Activated CD4-positive, alpha-beta T cell treated with anti-CD3 and anti-CD28 coated beads for 1 hour (primary cell): ENCODE measurements at places on chromosomes 1 and 21.

DNA sequence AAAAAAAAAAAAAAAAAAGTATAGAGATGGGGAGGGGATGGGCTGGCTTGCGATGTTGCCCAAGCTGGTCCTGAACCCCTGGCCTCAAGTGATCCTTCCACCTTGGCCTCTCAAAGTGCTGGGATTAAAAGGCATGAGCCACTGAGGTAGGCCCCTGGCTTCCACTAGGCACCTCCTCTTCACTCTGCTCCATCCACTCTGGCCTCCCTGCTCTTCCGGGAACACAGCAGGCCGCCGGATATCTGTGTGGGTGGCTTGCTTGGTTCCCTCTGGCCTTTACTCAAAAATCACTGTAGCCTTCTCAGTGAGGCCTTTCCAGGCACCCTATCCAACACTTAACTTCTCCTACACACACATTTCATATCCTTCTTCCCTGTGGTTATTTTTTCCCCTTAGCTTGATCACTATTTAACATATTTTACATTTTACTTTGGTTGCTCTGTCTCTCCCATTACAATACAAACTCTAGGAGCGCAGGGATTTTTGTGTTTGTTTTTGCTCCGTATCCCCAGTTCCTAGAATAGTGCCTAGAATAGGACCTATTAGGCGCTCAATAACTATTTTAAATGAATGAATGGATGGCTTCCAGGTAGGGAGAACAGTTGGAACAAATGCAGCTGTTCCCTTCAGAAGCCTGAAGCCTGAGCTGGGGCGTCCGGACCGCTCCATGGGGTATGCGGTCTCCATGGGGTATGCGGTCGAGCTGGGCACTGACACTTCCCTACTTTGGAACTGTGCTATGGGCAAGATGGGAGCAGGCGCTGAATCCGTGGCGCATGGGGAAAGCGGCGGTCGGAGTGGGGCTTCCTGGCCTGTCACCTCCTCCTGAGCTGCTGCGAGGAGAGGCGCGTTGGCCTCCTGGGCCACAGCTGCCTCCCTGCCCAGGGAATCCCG, 46.7 kb downstream of the H3-3A start:
- no peak for DNase-seq

DNA sequence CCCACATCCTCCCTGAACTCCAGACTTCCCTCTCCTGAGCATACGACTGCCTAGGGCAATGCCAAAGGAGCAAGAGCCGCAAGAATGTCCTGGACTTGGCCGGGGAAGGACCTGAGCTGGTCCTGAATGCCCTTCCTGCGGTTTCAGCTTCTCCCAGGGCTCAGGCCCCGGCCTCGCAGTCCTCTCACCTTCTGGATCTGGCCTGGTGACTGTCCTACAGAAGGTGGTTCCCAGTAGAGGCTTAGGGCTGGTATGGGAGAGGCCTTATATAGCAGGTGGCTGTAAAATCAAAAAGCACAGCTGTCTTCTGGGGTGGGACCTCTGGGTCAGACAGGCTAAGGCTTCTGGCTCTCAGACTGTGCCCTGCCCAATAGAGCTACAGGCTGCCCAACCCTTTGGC, at the start of gene LYPD8:
Gene LYPD8, minus strand, starts transcription at position 243 of the 400 bp plus-strand sequence. CDS start 4,678 bp downstream, outside the sequence.
- no peak for DNase-seq

DNA sequence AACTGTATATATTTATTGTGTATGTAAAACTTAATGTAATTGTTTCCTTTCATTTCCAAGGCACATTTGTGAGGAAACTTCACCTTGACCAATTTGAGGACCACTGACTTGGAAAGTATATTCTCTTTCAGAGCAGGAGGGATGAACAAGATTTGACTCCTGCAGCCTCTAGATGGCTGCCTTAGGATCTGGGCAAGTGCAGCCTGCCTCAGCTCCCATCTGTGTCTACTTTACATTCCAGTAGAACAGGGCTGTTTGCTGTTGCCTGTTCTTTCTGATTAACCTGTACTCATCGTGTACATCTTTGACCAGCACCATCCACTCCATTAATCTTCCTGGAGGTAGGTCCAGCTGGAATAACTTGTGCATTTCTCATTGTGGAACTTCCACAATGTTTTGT, 312.8 kb downstream of the HLX start:
- no peak for DNase-seq

- no peak for DNase-seq
Measured at GRCh38 chr1:9871707-9872425, 38.2 kb downstream of the CTNNBIP1 start.

DNA sequence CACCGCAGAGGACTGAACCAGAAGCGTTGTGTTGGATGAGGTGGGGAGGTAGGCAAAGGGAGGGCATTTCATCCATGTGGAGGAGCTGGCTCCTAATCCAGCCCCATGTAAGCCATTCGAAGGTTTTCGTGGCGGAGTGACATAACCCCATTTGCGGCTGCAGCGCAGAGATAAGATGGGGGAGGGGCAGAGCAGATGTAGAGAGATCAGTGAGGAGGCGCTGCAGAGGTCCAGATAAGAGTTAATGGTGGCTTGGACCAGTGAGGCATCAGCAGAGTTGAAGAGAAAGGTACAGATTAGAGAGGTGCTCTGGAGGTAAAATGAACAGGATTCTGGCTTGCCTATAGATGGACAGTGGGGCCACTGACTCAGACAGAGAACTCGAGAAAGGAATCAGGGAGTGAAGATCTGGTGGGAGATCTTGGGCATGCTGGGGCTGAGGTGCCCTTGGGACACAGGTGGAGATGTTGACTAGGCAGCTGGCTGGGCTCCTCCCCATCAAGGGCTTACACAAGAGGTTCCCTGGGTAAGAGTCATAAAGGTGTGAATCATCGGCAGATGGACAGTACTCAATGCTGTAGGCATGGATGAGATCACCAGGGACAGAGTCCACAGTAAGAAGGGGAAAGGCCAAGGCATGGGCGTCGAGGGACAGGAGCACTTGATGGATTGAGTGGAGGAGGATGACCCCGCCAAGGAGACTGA, 7.8 kb upstream of the PTPRF start:
- DNase-seq, result no peak

GRCh38 chr1:8217809-8218208, 100.1 kb upstream of the SLC45A1 start:
- DNase-seq, result no peak

DNA sequence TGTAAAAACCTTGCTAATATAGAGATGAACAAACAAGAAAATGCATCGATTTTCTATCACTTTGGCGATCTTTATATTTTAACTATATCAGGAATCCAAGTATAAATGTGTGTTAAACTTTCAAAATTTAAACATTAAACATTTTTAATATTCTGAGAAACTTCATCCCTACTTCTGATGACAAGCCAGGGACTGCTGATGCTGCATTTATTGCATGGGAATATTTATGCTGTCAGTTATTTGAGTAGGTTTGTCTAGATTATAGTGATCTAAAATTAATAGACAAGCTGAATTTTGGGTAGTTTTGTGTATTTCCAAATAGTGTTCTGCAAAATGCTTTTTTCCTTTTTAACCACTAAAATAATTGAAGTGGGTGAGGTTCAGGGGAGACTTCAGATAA, 175.3 kb downstream of the LEPR start:
- no peak for DNase-seq

GRCh38 chr1:7042322-7043190, 257.3 kb downstream of the CAMTA1 start:
- DNase-seq, result no peak

- DNase-seq, result no peak
Measured at GRCh38 chr1:36231191-36231590, 6.9 kb downstream of the THRAP3 start.

DNA sequence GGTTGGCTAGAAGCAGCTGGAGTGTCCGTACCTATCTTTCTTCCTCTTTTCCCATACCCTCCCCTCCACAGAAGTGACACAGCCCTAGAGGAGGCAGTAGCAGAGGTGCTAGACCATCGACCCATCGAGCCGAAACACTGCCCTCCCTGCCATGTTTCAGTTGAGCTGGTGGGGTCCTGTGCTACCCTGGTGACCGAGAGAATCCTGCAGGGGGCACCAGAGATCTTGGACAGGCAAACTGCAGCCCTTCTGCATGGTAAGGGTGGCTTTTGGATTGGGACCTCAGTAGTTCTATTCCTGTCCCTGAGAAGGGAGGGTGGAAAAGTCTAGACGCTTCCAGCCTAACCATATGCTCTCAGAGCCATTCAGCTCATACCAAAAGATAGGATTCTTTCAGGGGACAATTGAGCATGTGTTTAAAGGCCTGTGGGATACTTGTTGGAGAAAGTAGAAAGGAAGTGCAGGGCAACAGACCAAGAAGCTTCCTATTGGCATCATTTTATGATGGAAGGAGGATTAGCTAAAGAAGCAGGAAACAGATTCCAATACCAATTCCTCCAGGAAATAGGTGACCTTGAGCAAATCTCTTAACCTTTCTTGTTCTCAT, 11.7 kb upstream of the BNIPL start:
- DNase-seq, result peak; percentile 79

- DNase-seq, result no peak
Measured at GRCh38 chr1:11787251-11787803, 18.4 kb downstream of the MTHFR start.

DNA sequence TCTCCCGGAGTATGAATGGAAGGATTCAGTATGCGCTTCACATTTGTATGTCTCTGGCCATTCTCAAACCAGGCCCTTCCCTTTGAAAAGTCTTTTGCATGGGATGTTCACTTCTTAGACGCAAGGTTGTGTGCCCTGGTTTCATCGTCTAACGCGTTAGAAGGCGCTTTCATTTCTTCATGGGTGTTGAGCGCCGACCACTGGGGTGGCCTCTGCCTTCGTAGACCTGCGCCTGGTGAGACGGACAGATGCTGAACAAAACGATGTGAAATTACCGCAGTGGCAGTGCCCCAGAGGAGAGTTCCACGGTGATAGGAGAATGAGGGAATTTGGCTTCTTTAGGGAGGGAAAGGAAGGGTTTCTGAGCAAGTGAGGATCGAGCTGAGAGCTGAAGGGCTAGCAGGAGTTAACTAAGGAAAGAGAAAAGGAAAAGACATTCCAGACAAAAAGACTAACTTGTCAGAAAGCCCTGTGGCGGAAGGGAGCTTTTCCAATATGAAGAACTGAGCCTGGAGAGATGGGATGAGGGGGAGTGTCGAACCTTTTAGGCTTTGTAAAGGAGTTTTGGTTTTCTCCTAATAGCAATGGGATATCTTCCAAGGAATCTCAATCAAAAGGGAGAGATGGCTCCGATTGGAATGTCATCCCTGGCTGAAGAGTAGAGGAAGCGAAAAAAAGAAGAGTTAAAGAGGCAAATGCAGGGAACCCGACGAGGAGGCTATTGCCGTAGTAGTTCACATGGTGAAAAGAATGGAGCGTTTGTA, 951 bp downstream of the GGPS1 start:
- peak; percentile 35 for DNase-seq

- DNase-seq, result no peak
Measured at GRCh38 chr1:176164014-176164678, 42.9 kb downstream of the COP1 start.

DNA sequence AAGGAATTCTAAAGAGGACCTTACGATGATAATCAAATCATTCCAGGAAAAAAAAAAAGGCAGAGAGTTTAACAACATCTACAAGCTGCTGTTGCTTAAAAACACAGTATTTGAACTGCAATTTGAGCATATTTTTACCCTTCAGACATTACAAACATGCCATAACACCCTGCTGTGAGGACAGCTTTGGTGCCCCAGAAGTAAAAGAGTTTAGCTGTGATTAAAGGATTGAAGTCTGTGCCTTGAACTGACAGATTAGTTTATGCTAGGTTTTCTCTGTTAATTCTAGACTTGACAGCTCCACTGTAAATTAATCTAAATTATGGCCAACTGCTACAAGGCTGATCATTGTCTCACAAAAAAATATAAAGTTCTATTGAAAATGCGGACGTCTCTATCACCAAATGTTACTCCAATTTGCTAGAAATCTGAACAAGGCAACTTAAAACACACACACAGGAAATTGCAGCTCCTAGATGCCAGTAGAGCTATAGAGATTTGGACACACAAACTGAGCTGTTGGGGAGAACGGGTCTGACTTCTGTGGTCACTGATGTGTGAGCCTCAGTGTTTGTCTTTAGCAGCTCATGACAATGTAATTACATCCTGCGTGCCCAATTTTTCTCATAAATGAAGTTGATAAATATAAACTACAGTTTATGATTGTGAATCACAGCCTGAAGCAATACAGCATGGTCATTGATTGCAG, 217.9 kb downstream of the NTNG1 start:
- no peak for DNase-seq

- no peak for DNase-seq
Measured at GRCh38 chr1:3042481-3042880, 21.2 kb downstream of the ACTRT2 start.
